LoVo (cell line): ENCODE measurements at places on chromosomes 2 and 18.

- no peak for DNase-seq
Observed at GRCh38 chr2:20657522-20658235, 6.8 kb upstream of the HS1BP3 start.

DNA sequence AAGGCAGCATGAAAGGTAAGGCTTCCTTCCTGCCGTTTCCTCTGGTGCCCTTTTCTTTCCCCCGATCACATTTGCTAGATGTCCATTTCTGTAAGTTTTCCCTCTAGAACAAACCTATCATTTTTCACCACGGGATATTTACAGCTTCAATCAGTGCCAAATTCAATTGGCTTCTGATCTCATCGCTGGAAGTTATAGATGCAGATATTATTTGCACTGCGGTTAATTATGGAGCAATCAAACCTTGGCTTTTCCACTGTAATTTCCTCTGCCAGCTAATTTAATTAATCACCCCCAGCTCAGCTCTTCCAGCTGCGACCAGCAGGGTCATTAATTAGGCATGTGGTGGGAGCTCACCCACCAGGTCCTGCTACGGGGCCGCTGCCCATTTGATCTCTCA lies 86.1 kb downstream of the GBX2 start:
- no peak for DNase-seq

- no peak for DNase-seq
Observed at GRCh38 chr2:147331790-147332419, 512.9 kb upstream of the ACVR2A start.

DNA sequence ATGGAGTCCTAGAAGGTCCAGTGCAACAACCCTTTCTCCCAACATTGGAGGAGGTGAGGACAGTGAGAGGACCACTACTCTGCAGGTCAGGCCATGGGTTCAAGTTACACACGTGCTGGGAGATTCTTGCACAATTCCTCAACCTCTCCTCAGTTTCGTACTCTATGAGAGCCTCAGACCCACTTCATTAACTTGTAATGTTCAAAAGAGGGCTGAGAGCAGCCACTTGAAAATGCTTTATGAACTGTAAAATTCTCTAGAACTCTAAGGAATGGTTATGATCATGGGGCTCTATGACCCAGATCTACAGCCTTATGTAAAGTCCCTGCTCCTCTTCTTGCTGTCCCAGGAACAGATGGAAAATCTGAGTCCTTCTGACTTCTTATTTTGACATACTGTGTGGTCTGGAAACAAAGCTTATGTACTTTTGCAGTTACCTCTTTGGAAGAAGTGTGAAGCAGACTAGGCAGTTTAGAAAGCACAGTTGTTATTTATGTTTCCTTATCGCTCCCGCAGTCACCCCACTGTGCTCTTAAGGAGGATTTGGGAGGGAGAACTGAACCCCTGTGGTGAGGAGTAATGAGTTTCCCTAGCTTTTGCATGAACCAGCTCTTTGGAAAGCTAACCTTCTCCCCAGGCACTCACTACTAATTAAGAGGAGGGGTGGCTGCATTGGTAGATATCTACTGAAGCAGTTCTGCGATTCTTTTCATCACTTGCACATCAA lies 296.6 kb downstream of the LRRTM1 start:
- DNase-seq: no peak

- no peak for DNase-seq
Observed at GRCh38 chr2:100976061-100976460, 26.0 kb upstream of the RPL31 start.

DNA sequence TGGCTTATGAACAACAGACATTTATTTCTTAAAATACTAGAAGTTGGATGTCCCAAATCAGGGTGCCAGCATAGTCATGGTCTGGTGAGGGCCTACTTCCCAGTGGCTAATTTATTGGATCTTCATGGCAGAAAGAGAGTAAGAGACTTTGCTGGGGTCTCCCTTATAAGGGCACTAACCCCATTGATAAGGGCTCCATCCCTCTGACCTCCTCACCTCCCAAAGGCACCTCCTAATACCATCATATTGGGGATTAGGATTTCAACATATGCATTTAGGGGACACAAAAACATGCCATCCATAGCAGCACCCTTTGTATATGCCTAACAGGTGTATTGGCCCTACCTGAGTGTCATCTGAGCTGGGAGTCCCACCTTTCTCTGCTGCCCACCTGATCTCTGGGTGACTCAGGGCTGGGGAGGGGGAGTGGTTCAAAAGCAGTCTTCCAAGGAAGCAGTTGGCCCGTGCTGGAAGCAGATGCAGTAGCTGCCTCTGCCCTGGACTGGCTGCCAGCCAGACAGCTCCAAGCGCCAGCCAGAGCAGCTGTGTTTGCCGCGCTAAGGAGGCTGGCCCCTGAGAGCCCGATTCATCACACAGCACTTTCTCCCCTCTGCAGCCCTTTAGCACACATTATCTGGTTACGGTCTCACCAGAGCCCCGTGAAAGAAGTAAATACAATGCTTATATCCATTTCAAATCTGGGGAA lies 84.6 kb downstream of the SMAD7 start:
- no peak for DNase-seq

DNA sequence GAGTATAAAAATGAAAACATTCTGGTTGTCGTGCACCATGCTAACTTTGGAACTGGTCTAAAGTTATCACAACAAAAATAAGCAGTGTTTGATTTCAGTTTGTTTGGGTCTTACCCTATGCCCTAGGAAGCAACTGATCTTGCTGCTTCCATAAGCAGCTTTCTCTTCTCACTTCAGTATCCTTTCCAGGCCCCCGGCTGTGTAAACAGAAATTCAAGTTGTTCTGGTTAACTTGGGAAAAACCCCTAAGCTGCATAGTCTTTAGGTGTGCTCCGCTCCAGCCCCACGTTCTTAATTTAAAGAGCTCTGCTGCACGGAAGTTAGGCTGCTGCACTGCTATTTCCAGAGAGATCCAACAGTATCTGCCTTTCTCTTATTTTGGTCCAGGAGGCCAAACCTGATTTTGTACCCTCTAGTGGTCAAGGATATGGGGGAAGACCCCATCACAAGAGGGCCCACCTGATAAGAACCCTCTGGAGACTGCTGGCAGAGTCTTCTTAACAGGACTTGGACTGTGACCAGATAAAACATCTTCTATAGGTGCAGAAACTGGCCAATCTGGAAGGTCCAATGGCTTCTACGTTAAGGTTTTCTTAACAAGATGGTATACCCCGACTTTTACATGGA lies 69.1 kb downstream of the FEZ2 start:
- no peak for DNase-seq

DNA sequence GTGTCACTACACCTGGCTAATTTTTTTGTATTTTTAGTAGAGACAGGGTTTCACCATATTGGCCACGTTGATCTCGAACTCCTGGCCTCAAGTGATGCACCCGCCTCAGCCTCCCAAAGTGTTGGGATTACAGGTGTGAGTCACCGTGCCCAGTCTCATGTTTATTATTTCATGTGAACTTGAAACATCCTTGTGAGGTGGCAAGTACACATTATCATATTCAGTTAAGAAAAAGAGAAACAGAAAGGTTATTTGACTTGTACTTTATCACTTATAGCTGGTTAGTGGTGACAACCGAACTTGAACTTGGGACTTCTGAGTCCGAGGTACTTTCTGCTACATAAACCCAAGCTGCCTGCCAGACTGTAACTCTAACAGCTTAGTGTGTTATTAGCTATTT lies 24.4 kb downstream of the ABHD3 start:
- no peak for DNase-seq

DNA sequence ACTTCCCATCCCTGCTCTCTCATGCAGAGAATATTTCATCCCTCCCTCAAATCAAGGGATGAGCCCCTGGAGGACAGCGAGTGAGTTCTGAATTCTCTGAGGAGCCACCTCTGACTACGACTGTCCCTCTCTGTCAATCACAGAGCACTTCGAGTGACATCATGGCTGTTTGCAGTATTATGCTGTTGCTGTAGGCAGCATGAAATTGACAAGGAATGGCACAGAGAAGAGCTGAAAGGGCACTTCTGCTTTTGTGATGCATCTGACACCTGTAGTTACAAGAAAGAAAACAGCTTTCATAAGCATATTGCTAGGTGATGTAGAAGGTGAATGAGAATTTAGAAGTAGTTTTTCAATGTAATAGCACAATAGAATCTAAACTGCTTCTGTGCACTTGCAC lies 166.9 kb downstream of the ARHGAP15 start:
- DNase-seq: no peak

- no peak for DNase-seq
Observed at GRCh38 chr2:177818412-177818811, 254.2 kb downstream of the PDE11A start.

DNA sequence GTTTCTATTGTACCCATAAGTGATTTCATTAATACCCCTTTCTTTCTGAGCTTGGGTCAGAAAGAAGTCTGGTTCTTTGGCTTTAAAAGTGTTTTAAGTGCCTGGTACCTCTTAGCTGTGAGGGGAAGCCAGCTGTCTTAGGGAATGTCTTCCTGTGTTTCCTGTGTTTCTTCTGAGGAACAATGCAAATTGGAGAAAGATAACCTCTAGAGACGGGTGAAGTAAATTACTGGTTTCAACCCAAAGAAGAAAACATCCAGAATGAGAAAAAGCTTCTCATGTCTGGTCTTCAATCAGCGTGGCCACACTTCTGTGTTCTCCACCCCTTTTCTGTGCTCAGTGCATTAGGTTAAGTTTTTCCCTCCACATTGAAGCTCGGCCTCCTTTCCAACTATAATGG lies 10.2 kb upstream of the CHN1 start:
- DNase-seq: no peak

- no peak for DNase-seq
Observed at GRCh38 chr2:148928395-148928794, 53.4 kb downstream of the KIF5C start.

GRCh38 chr2:66523990-66524389 lies 89.1 kb downstream of the MEIS1 start:
- DNase-seq: no peak

DNA sequence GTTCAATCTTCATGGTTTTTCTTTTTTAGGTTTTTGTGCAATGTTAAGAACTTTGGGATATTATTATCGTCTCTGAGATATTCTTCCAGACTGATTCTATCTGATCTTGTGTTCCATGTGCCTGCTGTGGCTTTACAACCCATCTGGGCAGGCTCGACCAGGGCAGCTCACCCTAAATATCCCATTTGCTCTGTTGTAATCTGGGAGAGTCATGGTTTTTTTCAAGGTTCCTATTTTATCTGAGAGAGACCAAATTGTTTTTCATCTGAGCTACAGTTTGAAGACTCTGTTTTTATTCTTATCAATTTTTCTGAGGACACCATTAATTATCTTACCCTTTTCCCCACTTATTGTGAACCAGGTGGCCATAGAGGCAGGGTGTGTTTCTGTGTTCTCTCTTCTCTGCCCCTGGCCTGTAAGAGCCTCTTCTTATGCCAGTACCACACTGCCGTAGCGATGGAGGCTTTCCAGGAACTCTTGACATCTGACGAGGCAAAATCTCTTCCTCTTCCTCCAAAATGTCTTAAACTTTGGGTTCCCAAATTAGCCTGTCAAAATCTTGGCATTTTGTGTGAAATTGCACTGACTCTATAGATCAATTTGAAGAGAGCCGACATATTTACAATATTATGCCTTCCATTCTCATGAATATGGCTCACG lies 3.1 kb downstream of the SP140L start:
- no peak for DNase-seq

- no peak for DNase-seq
Observed at GRCh38 chr2:230930149-230930780, 5.2 kb upstream of the GPR55 start.

- DNase-seq: no peak
Observed at GRCh38 chr2:45268631-45269030, 259.4 kb upstream of the SIX2 start.

DNA sequence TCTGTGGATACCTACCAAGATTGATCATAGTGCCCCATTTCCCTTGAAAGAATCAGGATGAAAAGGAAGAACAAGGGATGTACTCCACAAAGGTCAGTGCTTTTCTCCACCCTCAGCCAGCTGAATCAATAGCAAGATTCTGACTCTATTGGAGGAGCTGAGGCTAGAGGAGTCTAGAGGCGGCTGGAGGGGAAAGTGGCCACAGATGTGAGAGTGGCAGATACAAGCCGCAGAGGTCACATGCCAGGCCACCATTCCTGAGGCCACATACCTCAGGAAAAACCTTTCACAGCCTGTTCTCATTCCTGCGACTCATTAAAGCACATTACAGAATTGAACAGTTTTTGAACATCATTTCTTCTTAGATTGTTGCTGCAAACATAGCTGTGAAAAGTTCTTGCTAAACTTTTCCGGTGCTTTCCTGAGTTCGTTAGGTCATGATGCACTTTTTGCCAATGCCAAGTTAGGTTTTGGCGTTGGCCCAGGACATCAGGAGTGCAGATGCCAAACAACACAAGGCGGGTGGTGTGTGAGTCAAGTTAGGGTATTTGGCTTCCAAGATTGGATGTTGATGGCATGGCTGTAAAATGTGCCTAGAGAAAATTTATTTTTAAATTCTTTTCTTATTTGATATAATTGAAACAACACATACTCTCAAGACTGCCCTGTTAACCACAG lies 160.7 kb upstream of the SP5 start:
- DNase-seq: no peak

DNA sequence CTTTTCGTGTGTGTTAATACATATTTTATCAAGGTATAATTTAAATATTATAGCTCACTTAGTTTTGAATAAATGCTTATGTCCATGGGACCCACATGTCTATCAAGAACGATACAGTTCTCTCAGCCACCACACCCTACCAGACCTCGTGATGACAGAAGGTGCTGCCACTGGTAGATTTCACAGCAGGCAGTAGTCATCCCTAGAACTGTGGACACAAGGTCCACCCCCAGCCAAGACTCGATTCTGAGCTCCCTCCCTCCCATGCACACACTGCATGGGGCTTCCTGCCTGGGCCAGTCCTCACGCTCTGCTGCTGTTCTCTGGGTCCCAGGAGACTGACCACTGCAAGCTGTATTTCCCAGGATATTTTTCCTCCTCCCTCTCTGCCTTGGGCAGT lies 26.5 kb upstream of the CREB1 start:
- no peak for DNase-seq

DNA sequence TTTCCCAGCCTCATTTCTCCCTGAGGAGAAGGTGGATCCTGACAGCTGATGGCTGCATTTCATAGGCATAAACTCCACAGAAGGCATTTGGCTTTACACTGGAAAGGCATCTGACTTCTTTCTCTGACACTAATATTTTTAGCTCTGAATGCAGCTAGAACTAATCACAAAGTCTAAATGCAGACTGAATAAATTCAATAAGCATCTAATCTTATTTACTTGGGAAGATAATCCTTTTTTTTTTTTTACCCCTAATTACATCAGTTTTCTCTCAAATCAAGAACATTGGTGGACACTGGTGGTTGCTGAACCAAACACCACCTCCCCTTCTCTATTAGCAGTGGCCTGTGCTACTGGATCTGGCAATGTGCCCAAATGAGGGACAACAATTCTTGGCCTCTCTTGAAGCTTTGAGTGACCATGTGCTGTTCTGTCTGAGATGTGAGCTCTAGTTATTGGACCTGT lies 50.9 kb upstream of the CD226 start:
- no peak for DNase-seq

GRCh38 chr2:63661076-63661475 lies 72.3 kb downstream of the MDH1 start:
- no peak for DNase-seq
